ENCODE measurements at places on chromosomes 5 and 9. TPM values are rescaled to one million over a fixed set of nuclear protein-coding genes. Genes with fewer than 3 reads are reported as not detected.
A peak's percentile ranks its signal among the peaks of the same experiment; 100 is the strongest.

The CHSY3 gene
- total RNA-seq, result 0.37 TPM

DNA sequence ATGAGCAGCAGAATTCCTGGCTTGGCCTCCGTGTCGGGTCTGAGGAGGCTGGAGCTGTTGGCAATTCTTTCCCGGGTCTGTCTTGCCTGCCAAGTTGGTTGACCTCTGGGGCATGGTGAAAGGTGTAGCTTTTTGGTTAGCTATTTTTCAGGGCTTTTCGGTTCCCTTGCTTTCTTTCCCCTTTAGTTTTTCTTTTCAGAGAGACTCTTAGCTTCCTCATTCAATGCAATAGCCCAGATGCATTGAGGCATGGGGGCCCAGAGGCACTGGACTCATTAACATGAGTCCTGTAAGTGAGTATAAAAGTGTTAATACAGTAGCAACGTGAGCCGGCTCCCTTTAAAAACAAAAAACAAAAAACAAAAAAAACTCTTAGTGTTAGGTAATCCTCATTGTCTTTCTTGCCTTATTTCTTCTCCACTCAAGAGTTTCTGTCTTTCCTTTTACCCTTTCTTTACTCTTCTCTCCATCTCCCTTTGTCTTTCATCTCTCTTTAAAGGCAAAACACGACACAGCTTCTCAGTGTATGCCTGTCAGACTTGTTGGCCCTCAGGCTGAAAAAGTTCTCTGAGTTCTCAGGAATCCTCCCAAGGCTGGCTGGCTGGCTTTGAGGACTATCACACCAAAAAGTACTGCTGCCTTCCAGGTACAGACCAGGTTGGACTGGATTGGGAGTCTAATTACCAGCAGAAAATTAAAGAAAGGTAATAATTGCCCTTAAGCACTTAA is 289.9 kb upstream of the TUT7 start:
- no peak for DNase-seq

The PCDHGB7 gene
- total RNA-seq, result 6.8 TPM

GRCh38 chr5:32767948-32768467 is 56.9 kb downstream of the NPR3 start:
- no peak for DNase-seq

DNA sequence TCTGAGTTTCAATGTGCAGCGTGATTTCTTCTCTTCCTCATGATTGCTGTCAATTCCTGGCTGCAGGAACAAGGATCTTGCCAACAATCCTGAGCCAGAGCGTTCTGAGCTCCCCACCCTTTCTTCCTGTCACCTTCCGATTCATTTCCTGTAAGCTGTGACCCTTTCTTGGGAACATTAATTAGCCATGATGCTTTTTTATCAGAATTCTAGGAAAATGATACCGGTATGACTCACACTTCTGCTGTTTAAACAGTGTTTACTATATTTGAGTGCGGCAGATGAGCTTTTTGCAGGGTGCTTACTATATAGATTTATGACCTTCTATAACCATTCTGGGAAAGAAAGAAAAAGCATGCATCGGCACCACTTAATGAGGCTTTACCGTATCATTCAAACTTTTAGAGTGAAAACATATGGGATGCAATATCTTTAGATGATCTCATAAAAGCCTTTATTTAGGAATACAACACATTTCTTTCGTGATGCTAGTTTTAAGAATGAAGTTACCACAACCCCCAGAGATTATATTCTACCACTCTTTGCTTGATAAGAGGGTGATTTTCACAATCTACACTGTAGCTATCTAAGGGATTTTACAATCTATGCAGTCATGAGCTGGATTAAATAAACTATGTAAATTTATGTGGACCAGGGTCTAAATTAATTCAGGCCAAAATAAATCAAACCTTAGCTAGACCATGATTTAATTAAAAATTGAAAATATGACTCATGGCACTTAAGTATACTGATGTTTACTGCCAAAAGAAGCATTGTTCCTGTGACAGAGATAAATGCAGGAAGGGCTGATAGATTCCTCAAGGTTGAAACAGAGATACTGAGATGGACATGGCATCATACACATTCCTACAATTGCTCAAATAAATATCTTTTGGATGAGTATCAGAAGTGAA is 38.0 kb upstream of the OSMR start:
- no peak for DNase-seq

GRCh38 chr5:62340392-62340791 is 34.4 kb downstream of the KIF2A start:
- no peak for DNase-seq

DNA sequence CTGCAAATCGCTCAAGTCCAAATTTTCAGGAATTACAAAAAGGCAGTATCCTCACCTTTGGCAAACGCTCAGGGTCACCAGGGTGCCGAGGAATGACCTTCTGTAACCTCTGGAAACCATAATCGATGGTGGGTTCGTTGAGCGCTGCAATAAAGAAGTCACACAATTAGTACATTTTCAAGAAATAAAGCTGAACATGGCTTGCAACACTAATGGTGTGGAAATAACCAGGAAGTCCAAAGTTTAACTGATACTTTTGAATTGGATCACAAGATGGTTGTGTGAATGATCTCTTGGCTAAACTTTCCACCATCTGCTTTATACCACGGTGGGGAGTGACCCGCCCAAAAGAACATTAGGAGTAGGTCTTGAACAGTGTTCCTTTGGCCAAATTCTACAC is 368.7 kb downstream of the EBF1 start:
- no peak for DNase-seq

The IFNA2 gene
- total RNA-seq, result not detected

The CCNO gene
- total RNA-seq, result 0.42 TPM

GRCh38 chr9:33187519-33188218 is 20.5 kb upstream of the B4GALT1 start:
- no peak for DNase-seq

DNA sequence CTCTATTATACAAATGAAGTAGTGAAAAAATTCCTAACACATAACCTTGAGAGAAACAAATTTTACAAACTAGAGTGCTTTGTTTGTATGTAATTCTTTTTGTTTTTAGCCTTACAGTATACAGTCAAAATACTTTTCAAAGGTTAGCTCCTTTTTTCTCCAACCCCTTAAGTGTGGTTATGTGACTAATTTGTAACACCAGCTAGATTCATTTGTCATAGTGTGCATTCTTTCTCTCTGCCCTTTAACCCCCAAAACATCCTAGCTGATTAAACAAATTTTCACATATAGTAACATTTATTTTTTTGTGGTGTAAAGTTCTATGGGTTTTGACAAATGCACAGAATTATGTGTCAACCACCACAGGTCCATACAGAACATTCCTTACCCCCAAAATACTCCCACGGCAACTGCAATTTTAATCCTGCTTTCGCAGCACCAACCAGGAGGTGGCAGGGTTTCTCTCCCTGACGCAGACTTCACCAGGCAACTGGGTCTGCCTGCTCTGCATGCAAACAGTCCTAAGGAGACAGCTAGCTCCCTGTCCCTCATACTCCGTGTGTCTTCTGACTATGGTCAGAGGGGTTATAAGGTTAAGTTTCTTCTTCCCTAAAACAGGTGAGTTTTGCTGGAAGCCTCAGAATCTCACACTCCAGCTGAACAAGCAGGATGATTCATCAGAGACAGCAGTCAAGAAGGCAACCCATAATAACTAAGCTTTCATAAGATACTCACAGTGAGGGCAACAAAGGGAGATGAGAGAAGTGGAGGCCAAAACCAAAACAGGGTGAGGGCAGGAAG is 44.5 kb upstream of the NR5A1 start:
- peak; percentile 76 for DNase-seq

GRCh38 chr9:129587487-129588262 is 33.2 kb downstream of the C9orf50 start:
- DNase-seq, result peak; percentile 70

DNA sequence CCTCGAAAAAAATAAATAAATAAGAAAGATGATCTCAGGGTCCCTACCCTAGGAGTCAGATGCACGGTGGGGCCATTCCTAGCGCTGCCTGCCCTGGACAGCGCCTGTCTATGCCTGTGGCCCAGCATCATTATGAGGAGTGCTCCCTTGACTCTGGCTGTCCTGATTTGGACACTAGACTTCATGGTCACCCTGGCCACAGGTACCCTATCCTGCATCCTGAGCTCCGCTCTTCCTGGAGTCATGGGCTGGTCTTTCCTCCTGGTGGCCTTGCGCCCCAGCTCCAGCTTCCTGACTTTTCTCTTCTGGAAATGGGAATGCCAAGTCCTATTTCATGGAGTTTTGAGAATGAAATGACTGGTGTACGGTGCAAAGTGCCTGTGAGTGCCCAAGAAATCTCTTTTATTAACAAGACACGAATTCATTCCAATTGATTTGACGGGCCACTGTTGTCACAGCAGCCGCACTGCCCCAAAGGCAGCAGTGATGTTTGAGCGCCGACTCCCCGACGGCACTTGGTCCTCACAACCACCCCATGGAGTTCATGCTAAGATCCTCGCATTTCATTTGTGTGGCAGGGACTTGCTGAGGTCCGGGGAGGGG is 564 bp upstream of the AIF1L start:
- DNase-seq, result no peak

- no peak for DNase-seq
These were observed 172.3 kb upstream of the GNA14 start for GRCh38 chr9:77820293-77820954.

The SARDH gene
- 5.3 TPM for total RNA-seq

GRCh38 chr9:38385896-38386295 is 6.6 kb upstream of the ALDH1B1 start:
- DNase-seq, result no peak

DNA sequence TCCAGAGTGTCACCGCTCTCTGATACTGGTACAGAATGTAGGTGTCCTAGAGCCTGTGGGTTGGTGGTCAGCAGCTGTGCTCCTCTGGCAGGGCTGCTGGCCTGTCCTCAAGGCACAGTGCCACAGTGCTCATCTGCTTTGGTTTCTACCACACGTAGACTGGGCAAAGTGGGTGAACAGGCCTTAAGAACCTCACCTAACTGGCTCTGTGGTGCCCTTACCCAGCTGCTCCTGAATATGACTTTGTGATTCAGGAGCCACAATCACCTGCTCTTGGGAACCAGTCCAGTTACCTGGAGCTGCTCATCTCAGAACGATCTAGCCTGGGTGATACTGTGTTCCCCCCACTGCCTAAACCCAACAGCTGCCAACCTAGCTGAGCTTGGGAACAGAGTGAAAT is 6.4 kb downstream of the NOP16 start:
- no peak for DNase-seq

DNA sequence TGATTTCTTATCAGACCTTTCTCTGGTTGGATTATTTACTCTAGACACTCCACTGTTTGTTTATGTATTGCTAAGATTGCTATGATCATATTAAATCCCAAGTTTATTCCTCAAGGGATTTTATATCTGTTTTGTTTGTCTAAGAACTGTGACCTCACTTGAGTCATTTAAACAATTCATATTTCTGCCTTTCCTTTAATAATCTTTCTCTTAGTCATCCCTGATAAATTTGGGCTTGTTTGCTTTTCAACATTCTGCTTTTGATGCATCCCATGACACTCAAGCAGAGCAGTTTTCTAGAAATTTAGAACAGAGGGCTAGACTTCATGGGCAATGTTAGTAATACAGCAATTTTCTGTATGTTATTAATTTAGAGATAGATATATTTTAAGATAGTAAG is 231.6 kb upstream of the TNC start:
- DNase-seq, result no peak

GRCh38 chr5:111744455-111744854 is 12.5 kb downstream of the NREP start:
- DNase-seq, result no peak

The ROR2 gene
- total RNA-seq, result 2.7 TPM

GRCh38 chr5:142870532-142871362 is 100.6 kb downstream of the ARHGAP26 start:
- no peak for DNase-seq

DNA sequence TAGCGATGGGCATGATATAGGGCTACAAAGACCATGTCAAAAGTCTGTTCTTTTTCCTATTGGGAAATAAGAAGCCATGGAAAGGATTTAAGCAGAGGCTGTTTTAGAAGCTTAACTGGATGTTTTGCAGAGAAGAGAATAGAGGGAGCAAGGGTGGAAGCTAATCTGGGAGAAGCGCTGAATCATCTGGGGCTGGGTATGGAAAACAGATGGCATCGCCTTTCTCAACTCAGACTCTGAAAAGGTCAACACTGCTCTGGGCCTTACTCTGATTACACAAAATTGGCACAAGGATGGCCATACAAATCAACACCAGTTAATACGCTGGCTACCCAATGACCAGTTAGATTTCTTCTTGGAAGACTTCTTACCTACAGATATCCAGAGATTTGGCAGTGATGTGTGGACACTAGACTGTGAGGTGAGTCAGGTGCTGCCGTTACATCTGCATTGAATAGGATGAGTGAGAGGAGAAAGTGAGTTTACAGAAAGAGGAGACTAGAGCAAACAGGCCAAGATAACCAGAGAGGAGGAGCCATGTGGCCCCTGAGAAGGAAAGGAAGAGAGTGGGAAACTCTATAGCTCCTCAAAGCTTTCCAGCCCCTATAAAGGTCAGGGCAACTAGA is 6.2 kb upstream of the TCERG1 start:
- DNase-seq, result no peak

DNA sequence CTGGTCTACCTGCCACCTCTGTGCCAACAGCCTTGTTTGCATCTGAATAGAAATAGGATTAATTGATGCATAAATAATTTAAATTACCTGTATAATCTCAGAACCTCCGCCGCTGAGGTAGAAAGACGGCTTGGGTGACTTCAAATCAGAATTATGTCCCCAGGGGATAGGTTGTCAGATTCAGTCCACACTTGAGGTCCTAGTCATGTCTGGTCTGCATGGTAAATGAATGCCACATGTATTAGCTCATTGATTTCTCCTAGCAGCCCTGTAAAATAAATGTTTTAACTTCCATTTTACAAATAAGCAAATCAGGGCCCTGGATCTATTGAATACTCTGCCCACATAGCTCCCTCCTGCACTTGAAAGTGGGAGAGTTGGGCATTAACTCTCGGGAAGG is 368.0 kb upstream of the WWC1 start:
- DNase-seq, result no peak

- peak; percentile 65 for DNase-seq
These were observed 18.3 kb downstream of the CCNJL start for GRCh38 chr5:160293901-160294561.

DNA sequence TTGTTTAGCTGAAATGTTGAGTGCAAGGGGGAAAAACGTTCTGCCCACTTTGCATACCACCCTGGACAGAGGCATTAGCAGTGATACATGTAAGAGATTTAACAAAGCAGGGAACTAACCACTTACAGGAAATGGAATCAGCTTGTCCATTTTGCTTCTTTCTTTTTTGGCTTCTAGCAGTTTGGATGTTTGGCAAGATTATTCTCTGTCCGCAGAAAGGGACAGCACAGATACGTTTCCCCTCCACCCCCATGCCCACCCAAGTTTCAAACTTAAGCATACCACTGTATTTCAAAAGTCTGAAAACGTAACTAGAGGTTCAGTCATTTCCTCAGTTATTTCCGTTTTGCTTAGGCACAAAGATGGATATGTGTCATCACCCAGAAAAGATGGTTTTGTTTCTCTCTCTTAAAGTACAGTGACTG is 118.4 kb downstream of the GDNF start:
- no peak for DNase-seq

DNA sequence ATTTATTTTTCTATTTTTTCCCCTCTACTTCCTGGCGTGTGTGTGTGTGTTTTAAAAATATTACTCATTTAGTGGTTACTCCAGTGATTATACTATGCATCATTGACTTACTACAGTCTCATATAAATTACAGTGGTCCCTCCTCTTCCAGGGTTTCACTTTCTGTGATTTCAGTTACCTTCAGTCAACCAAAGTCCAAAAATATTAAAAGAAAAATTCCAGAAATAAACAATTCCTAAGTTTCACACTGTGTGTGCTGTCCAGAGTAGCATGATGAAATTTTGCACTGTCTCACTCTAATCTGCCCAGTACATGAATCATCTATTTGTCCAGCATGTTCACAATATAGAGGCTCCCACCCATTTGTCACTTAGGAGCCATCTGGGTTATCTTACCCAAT is 47.4 kb upstream of the CCDC112 start:
- no peak for DNase-seq

Data from H9 (cell line).